ENCODE measurements at places on chromosomes 1 and 21. TPM values are rescaled to one million over a fixed set of nuclear protein-coding genes. Genes with fewer than 3 reads are reported as not detected.

Gene SKI
- total RNA-seq = 22.3 TPM

Gene OR2T35
- not detected for total RNA-seq

Gene NPR1
- 6.3 TPM for total RNA-seq

Gene ELAPOR1
- total RNA-seq = under 0.01 TPM

Gene SLC30A10
- total RNA-seq = not detected

Gene FAM151A
- total RNA-seq = not detected

Gene IGSF8
- 11.5 TPM for total RNA-seq

Gene TSPEAR
- total RNA-seq = not detected

Gene PRDM2
- 12.9 TPM for total RNA-seq

Gene SPATA6
- total RNA-seq = 11.1 TPM

Gene HTR1D
- total RNA-seq = not detected

Gene GJA4
- total RNA-seq = not detected

Gene AADACL3
- not detected for total RNA-seq

Gene CORT
- total RNA-seq = 0.78 TPM

Gene IL22RA1
- 0.37 TPM for total RNA-seq

Gene FBXO2
- total RNA-seq = not detected

Gene UMODL1
- total RNA-seq = not detected

Gene ANKRD35
- 2.9 TPM for total RNA-seq

Gene SLC6A17
- under 0.01 TPM for total RNA-seq

Gene OR2M3
- not detected for total RNA-seq

Gene ASCL5
- total RNA-seq = under 0.01 TPM

Gene CDA
- 2.0 TPM for total RNA-seq

Gene ANP32E
- 17.6 TPM for total RNA-seq

Gene CFAP141
- total RNA-seq = not detected

Gene CEP170
- total RNA-seq = 109 TPM

Gene C1orf115
- 0.37 TPM for total RNA-seq

Gene CFHR5
- total RNA-seq = not detected

Gene MAP1LC3C
- total RNA-seq = 0.20 TPM

Gene RNU1-3
- total RNA-seq = under 0.01 TPM

Gene AGBL4
- not detected for total RNA-seq

Data from subcutaneous preadipocyte (primary cell).